A549 treated with ZK216348 at 1 μM for 4 hours (cell line): ENCODE measurements at places on chromosomes 16 and 17. TPM values are rescaled to one million over a fixed set of nuclear protein-coding genes. Genes with fewer than 3 reads are reported as not detected.

The PLLP gene
- 1.0 to 1.6 TPM (median 1.1 TPM) in 5 replicates for total RNA-seq

The CYB5D1 gene
- 19.4 to 24.5 TPM (median 20.9 TPM) in 5 replicates for total RNA-seq

The C16orf87 gene
- total RNA-seq, result 5.4 to 11.4 TPM (median 6.3 TPM) in 5 replicates

The ZNF778 gene
- total RNA-seq, result 6.6 to 9.0 TPM (median 8.8 TPM) in 5 replicates

The CHST5 gene
- 0.08 TPM in 1 of 5 replicates, not detected in the others for total RNA-seq

The OTOP2 gene
- total RNA-seq, result 0.06 to 0.14 TPM in 2 of 5 replicates, not detected in the others

The TOX3 gene
- total RNA-seq, result 0.07 to 0.67 TPM (median 0.23 TPM) in 5 replicates

The ABCA9 gene
- total RNA-seq, result not detected in 5 replicates

The BPTF gene
- 29.9 to 46.2 TPM (median 37.8 TPM) in 5 replicates for total RNA-seq

The OTOA gene
- 0.08 TPM in 2 of 5 replicates, not detected in the others for total RNA-seq

The KRT36 gene
- total RNA-seq, result not detected in 5 replicates

The SLFN11 gene
- total RNA-seq, result 5.4 to 6.7 TPM (median 5.6 TPM) in 5 replicates

The PRAC1 gene
- total RNA-seq, result not detected in 5 replicates

The CCL8 gene
- total RNA-seq, result not detected in 5 replicates

The PRAC2 gene
- not detected in 5 replicates for total RNA-seq

The TSPAN10 gene
- total RNA-seq, result 2.5 to 6.8 TPM (median 4.7 TPM) in 5 replicates

The KRTAP4-3 gene
- total RNA-seq, result not detected in 5 replicates

The FBF1 gene
- total RNA-seq, result 3.1 to 12.6 TPM (median 8.6 TPM) in 5 replicates

The RASD1 gene
- total RNA-seq, result 0.51 to 1.5 TPM (median 1.2 TPM) in 5 replicates

The ZACN gene
- 0.18 to 0.84 TPM (median 0.26 TPM) in 5 replicates for total RNA-seq

The MMP15 gene
- total RNA-seq, result 17.8 to 33.5 TPM (median 29.8 TPM) in 5 replicates

The KRTAP9-2 gene
- total RNA-seq, result not detected in 5 replicates

The GPRC5B gene
- total RNA-seq, result 29.0 to 36.2 TPM (median 32.8 TPM) in 5 replicates

The QRICH2 gene
- 0.31 to 1.5 TPM (median 1.4 TPM) in 5 replicates for total RNA-seq

The PITPNM3 gene
- 1.8 to 3.0 TPM (median 2.2 TPM) in 5 replicates for total RNA-seq

The ABCC11 gene
- 0.12 to 0.22 TPM (median 0.17 TPM) in 4 of 5 replicates, not detected in the other for total RNA-seq

The TMEM238L gene
- total RNA-seq, result not detected in 5 replicates

The HEATR9 gene
- total RNA-seq, result not detected in 5 replicates

The MT3 gene
- total RNA-seq, result 0.64 to 0.68 TPM in 2 of 5 replicates, not detected in the others

The MYH2 gene
- total RNA-seq, result not detected in 5 replicates

The NDRG4 gene
- total RNA-seq, result 22.3 to 27.5 TPM (median 23.6 TPM) in 5 replicates

The GLOD4 gene
- total RNA-seq, result 95.5 to 171 TPM (median 96.4 TPM) in 5 replicates
